Globus pallidus (tissue), 1 donor: ENCODE measurements at places on chromosomes 2 and 18.
A peak's percentile ranks its signal among the peaks of the same experiment; 100 is the strongest.

DNA sequence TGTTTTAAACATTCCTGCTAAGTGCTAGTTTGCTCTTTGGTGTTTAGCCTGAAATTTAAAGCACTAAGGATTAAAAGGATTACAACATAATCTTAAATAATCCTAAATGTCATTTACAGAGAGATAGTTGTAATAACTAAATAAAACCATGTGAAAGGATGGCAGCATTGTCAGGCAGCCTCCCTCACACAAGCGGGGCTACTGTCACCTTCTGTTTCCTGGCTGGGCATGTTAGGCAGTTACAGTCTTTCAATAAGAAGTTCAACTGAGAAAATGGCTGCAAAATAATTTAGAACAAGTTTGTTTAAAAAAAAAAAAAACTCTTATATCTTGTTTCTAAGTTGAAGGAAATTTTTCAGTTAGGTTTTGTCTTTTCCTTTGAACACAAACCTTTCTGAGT is 124.9 kb downstream of the ARHGAP15 start:
- DNase-seq = no peak

- no peak for DNase-seq
Observed at GRCh38 chr2:166106431-166107015, 21.3 kb downstream of the SCN1A start.

DNA sequence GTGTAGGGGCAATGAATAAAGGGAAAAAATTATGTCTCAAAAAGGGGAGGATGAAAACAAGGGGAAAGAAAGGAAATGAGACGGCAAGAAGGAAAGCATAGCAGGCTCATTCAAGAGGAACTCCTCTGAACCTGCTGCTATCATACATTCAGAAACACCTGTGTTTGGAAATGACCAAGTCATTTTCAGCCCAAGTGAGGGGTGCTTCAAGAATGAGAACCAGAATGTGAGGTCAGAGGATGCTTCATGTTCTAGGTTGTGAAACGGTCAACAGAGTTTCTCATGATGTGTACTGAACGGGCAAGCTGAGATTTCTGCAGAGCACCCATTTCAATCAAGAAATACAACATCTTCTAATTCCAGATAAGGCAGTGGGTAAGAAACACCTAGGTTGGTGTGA is 1367.2 kb upstream of the CELF4 start:
- DNase-seq = no peak

DNA sequence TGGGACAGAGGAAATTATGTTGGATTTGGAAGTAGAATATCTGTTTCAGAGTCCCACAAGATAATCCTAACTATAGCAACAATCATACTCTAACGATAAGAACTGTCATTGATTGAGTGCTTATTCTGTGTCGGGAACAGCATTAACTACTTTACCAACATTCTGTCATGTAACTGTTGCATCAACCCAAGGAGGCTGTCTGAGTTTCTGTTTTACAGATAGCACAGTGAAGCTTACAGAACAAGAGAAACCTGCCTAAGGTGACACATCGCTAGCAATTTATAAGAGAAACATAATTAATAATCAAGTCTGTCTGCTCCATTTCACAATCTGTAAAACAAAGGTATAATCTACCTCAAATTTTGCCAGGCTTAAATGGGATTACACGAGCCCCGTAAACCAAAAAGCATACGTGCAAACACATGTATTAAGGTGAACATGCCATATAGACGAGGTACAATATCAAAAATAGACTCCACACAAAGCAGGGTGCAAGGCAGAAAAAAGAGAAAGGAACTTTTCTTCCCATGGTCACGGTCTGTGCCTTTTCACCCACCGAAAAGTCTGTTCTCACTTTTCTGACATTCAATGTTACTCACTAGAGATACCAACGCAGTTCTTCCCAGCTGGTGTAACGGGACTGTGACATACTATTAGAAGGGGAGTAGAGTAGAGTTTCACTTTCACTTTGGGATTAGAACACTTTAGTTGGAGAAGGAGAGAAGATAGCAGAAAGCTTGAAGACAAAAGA is 37.2 kb upstream of the SLC8A1 start:
- no peak for DNase-seq

DNA sequence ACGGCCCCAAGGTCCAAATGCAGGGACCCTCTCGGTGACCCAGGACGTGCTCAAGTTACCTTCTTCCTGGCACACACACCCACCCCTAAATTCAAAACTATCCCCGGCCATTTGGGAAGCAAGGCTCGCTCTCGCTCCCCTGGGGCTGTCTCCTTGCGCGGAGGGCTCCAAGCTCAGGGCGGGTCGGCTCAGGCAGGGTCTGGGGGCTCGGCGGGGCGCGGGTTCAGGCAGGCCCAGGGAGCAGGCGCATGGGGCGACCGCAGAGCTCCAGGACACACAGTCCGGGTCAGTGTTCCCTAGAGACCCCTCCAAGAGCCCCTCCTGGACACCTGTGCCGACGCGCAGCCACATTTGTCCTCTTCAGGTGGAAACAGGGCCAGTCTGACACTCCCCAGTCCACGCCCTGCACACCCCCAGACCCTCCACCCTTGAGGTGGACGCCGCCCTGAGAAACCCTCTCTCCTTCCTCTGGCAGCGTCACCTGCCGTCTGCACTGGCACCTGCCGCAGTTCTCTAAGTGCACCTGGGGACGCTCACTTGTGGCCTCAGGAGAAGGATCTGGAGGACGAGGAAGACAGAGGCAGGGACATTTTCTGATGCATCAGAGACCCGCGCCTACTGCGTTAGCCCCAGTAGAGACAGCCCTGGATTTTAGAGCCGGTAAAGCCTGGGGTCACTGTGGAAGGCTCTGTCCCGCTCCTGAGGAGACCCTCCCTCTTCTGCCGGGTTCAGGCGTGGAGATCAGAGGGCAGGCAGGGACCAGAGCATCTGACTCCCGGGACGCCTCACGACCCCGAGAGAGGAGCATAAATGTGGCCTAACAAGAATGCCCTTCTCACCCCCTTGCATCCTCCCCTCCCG is 138.8 kb downstream of the TWIST2 start:
- no peak for DNase-seq

GRCh38 chr2:109087055-109087663 is 41.8 kb upstream of the SH3RF3 start:
- DNase-seq = no peak

- DNase-seq = no peak
Observed at GRCh38 chr2:38430196-38430595, 53.1 kb upstream of the ATL2 start.

DNA sequence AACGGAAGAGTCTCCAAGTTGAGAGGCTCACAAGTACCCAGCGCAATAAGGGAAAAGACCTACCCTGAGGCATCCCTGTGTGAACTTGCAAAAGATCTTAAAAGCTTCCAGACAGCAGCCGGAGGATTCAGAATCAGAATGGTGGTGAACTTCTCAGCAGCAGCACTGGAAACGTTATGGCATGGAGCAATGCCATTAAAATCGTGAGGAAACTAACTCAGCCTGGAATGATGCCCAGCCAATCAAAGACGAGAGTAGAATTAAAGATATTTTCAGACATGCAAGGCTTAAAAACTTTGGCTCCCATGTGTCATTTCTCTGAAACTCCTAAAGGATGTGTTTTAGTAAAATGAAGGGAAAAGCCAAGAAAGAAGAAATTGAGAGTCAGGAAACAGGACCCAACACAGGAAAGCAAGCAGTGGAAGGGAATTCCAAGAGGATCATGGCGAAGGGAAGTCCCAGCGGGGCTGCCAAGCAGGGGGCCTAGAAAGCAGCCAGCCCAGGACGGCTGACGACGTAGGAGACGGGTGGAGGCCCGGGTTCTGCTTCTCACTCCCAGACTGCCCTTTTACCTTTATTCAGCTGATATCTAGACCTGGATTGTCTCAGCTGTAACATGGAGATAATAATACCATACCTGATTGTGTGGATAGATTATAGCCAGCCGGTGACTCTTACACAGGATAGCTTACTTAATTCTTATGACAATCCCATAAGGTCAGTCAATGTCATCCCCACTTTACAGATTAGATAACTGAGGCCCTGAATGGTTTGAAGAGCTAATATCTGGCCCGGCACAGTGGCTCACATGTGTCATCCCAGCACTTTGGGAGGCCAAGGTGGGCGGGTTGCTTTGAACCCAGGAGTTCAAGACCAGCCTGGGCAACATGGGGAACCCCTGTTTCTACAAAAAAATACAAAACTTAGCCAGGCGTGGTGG is 92.8 kb downstream of the ASAP2 start:
- DNase-seq = no peak

DNA sequence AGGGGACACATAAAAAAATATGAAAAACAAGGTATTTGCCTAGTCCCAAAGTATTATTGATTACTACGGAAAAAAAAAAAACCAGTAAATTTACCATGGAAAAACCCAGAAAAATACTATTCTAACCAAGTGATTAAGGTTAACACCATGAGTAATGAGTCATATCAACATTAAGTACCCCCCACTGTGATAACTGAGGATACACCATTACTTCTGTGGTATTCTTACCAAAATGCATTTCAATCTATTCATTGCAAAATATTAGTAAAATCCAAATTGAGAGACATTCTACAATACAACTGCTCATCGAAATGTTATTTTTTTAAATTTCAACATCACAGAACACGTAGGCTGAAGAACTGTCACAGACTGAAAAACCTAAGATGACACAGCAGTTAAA is 669.8 kb downstream of the ZEB2 start:
- DNase-seq = no peak

DNA sequence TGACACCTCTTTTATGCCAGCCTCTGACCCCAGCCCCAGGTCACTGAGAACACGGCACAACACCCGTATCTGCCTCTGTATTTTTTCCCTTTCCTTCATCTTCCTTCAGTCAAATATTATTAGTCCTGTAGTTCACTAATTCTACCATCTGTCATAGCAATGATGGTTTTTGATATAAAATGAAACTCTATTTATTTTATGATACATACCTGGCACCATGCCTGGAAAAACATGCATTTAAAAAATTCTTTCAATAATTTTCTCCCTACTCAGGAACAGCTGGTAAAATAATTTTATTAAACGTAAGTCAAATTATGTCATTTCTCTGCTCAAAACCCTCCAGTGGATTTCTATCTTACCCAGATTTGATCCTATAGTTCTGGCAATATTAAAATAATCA is 224.7 kb downstream of the CDH7 start:
- no peak for DNase-seq

DNA sequence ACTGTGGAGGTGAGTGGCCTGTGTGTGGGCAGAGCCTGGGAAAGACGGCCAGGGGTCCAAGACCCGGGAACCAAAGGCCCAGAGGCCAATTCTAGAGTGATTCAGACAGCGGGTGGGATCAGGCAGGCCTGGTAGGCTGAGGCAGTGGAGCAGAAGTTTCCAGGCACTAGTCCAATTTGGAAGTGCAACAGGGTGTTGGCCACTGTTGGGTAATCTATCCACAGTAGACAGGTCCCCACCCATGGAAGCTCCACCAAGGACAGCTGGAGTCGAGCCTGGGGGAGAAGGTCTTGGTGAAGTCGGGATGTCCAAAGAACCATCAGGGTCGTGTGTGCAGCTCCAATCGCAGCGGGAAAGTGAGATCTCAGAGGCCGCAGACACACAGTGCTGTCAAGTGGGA is 125.8 kb upstream of the COPS8 start:
- DNase-seq = no peak

DNA sequence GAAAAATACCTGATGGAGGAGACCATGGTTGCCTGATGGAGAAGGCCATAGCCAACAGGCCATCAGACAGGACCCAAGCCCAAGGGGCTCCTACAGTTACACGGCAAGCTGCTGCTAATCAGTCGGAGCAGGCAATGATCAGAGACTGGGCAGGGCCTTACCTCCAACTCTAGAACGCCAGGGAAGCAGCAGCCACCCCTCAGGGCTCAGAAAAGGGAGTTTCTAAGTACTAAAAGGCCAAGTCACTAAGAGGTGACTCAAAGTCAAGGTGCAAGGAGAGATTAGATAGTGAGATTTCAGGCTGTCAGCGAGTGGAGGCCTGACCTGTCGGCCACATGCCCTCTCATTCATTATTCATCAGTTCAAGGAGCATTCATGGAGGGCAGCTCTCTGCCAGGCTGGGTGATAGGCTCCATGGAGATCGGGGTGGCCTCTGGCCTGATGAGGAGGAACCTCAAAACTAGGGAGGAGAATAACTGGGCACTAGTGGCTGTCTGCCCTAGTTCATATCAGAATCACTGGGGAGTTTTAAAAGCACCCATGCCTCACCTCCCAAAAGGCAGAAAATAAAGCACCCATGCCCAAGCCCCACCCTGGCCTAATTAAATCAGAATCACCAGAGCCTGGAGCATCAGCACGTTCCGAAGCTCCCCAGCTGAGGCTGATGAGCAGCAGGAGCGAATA is 3.6 kb downstream of the VIL1 start:
- no peak for DNase-seq

- no peak for DNase-seq
Observed at GRCh38 chr2:179692610-179693009, 168.8 kb downstream of the ZNF385B start.

GRCh38 chr2:239195318-239195871 is 205.4 kb downstream of the HDAC4 start:
- peak; percentile 94 for DNase-seq

- no peak for DNase-seq
Observed at GRCh38 chr2:71721362-71721665, 268.0 kb downstream of the DYSF start.

DNA sequence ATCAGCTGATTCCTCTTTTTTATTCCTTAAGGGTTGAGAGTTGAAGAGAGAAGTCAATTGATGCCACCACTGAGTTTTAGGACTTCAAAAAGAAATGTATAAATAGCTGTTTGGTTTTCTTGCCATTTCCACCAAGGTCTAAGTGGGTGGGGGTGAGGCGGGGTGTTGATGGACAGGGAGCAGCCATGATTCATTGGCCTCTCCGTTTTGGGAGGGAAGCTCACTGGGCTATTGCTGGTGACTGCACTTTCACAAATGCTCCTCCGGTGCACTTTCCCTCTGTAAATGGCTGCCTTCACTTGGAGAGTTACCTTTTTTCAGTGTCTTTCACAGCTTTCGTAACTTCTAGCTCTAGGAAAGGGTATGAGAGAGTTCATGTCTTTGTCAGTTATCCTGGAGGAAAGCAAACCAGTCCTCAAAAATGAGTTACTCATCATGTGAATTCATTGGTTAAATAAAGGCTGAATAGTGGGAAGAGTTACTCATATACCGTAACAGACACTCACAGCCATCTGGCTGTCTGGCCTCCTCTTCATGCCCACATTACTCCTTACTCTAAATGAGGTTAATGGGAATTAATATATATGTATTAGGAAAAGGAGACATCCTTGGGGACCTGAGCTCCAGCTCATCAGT is 17.4 kb upstream of the CTAGE1 start:
- no peak for DNase-seq

- no peak for DNase-seq
Observed at GRCh38 chr2:5877360-5877759, 185.2 kb downstream of the SOX11 start.

DNA sequence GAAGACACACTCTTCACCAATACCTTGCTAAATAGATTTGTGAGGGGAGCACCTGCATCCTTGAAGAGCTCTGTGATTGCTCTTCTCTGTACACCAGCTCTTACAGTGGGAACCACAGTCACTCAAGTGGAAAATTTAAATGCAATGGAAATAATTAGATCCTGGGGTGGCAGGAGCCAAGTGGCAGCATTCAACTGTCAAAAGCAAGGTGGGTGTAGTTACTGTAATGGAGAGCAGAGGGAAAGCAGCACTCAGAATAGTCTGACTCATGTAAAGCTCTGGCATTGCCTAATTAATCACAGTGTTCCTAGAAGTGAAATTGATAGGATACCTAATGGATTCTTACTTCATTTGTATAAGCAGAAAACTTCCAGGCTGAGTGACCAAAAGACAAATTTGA is 245.8 kb downstream of the KCNE4 start:
- DNase-seq = no peak
